Neural progenitor cell (in vitro differentiated cells): ENCODE measurements at places on chromosomes 2 and 18. TPM values are rescaled to one million over a fixed set of nuclear protein-coding genes. Genes with fewer than 3 reads are reported as not detected.

The EPHA4 gene
- 300 and 323 TPM in 2 replicates for total RNA-seq

The RIT2 gene
- total RNA-seq: not detected in 2 replicates

GRCh38 chr2:205712508-205712907 is 30.2 kb downstream of the NRP2 start:
- H3K36me3 ChIP-seq: no peaks in the 10 kb centered on the region
- H3K27me3 ChIP-seq: no peaks in the 10 kb centered on the region
- H3K4me1 ChIP-seq: peaks cover 63% of the 10 kb centered on the region
- no peak overlapping the region for H3K27ac ChIP-seq

DNA sequence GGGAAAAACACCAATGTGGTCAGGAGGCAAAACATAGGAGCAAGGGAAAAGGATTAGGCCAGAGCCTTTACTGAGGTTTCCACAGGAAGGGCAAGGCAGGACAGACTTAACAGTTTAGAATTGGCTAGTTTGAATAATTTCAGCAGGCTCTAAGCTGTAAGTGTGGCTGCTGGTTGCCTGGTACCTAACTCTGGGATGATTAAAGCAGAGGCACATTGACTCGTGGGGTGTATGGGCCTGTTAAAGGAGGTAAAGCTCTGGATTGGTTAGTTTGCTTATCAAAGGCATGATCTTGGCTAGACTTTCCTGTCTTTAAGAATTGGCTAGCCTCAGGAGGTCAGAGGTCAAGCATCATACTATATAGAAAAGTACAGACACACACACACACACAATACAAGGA is 132.6 kb downstream of the SPAG16 start:
- H3K36me3 ChIP-seq: no peaks in the 10 kb centered on the region
- H3K4me3 ChIP-seq: no peak overlapping the region
- H3K4me1 ChIP-seq: no peaks in the 10 kb centered on the region
- H3K27me3 ChIP-seq: no peaks in the 10 kb centered on the region

DNA sequence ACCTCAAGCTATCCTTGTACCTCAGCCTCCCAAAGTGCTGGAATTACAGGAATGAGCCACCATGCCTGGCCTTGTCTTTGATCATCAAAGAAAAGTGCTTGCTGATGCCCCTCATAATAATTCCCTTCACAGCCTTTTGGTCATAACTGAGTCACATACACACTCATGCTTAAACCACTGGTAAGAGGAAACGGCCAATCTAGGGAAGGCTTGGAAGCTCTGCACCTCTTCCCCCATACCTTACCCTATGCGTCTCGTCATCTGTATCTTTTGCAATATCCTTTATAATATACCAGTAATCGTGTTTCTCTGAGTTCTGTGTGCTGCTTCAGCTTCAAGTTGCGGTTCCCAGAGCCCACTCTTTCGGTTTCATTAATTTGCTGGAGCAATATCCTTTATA is 4.8 kb upstream of the RNF138 start:
- H3K36me3 ChIP-seq: no peaks in the 10 kb centered on the region
- H3K27ac ChIP-seq: no peak overlapping the region
- no peaks in the 10 kb centered on the region for H3K27me3 ChIP-seq
- no peaks in the 10 kb centered on the region for H3K4me1 ChIP-seq
- H3K4me3 ChIP-seq: no peak overlapping the region
